Fibroblast of lung (primary cell): ENCODE measurements at places on chromosomes 7 and 10. TPM values are rescaled to one million over a fixed set of nuclear protein-coding genes. Genes with fewer than 3 reads are reported as not detected.

ZNF746 gene
- 17.2 and 21.5 TPM in 2 replicates for total RNA-seq

EN2 gene
- total RNA-seq, result under 0.01 TPM in 1 of 2 replicates, not detected in the other

ZNF316 gene
- total RNA-seq, result 13.0 and 13.9 TPM in 2 replicates

PRKG1 gene
- 60.1 and 71.8 TPM in 2 replicates for total RNA-seq

GPR146 gene
- 3.1 and 3.3 TPM in 2 replicates for total RNA-seq

HELLS gene
- total RNA-seq, result 3.9 and 5.6 TPM in 2 replicates

VSIR gene
- total RNA-seq, result 24.4 and 44.1 TPM in 2 replicates

HTRA1 gene
- total RNA-seq, result 109 and 198 TPM in 2 replicates

GJD4 gene
- total RNA-seq, result 0.17 TPM in 1 of 2 replicates, not detected in the other

HDAC9 gene
- 3.6 and 7.9 TPM in 2 replicates for total RNA-seq

SMKR1 gene
- total RNA-seq, result 0.51 and 3.5 TPM in 2 replicates

CLDN4 gene
- total RNA-seq, result under 0.01 and 0.26 TPM in 2 replicates

NEUROD6 gene
- total RNA-seq, result not detected in 2 replicates

CALCR gene
- not detected in 2 replicates for total RNA-seq

HTR5A gene
- not detected in 2 replicates for total RNA-seq

EPHA1 gene
- total RNA-seq, result under 0.01 and 0.26 TPM in 2 replicates
